Cortex of kidney (tissue), 1 donor: ENCODE measurements at places on chromosomes 4 and X.

DNA sequence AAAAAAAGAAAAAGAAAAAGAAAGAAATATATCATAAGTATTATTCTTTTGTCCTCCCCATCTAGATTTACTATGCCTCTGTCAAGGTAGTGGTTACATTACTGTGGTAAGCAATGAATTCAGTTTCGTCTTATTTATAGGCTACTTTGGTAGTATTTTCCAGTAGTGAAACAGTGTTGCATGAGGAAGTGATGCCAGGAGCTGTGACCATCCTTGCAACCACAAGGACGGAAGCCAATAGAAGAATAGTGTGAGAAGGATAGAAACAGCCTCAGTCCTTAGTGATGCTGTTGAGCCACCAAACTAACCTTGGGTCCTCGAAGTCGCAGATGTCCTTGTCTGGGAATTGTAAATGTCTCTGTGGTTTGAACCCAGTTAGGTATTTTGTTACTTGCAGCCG, 328.5 kb downstream of the PPP3CA start:
- no peak for DNase-seq

- no peak for DNase-seq
These were observed 19.1 kb upstream of the KIAA0232 start for GRCh38 chr4:6763330-6763851.

GRCh38 chr4:84499624-84499982, 511 bp upstream of the NKX6-1 start:
- DNase-seq: no peak

DNA sequence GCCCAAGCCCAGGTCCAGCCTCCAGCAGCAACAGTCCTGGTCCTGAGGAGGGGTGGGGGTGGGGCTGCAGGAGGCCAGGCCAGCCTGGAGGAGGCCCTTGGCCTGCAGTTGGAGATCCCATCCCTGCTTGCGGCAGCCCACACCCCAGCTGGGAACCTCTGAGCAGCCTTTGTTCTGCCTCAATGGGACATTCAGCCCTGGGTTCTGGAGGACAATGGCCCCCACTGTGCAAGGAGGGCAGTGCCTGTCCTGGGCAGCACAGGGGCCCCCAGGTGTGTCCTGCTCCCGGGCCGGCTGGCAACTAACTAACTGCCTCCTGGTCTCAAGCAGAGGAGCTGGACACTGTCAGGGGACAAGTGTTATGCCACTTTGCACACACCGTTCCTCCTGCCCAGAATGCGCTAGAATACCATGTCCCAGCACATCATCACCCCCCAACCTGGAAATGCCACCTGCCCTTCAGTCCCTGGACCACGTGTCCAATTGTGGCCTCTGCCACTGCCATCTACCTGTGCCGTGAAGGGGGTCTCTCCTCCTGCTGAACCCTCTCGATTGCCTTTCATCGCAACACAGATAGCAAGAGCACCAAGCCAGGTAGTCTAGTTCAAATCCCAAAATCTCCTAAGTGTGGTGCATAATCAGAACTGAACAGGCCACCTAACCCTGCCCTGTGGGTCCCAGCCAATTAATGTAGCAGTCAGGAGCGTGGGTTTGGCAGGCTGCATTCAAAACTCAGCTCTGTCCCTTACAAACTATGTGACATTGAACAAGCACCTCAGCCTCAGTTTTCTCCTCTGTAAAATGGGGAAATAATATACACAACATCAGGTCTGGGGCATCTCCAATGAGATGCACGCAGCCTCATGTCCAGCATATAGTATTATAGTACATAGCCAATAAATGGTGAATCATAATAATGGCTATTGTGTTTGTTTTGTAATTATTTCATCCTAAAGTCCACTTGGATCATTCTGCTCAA, 8.8 kb downstream of the PPP2R2C start:
- DNase-seq: no peak

DNA sequence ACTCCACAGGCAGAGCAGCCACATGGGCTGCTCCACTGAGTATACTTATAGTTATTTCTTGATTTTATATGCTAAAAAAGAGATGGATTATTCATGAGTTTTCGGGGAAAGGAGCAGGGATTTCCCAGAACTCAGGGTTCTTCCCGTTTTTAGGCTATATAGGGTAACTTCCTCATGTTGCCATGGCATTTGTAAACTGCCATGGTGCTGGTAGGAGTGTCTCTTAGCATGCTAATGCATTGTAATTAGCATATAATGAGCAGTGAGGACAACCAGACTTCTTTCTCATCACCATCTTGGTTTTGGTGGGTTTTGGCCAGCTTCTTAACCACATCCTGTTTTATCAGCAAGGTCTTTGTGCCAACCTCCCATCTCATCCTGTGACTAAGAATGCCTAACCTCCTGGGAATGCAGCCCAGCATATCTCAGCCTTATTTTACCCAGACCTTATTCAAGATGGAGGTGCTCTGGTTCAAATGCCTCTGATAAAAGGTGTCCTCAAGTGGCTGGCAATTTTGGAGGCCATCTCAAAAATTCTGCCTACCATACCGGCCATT, 213.0 kb upstream of the VEGFC start:
- no peak for DNase-seq

- no peak for DNase-seq
These were observed 46.2 kb downstream of the SLC9A7 start for GRCh38 chrX:46712764-46713163.

- no peak for DNase-seq
These were observed 68.8 kb upstream of the PRPS1 start for GRCh38 chrX:107559506-107559905.
